Stimulated activated CD4-positive, alpha-beta T cell treated with anti-CD3 and anti-CD28 coated beads, TNF-alpha, amount 100 ng/mL, for 1 hour (primary cell): ENCODE measurements at places on chromosomes 11 and 22.

DNA sequence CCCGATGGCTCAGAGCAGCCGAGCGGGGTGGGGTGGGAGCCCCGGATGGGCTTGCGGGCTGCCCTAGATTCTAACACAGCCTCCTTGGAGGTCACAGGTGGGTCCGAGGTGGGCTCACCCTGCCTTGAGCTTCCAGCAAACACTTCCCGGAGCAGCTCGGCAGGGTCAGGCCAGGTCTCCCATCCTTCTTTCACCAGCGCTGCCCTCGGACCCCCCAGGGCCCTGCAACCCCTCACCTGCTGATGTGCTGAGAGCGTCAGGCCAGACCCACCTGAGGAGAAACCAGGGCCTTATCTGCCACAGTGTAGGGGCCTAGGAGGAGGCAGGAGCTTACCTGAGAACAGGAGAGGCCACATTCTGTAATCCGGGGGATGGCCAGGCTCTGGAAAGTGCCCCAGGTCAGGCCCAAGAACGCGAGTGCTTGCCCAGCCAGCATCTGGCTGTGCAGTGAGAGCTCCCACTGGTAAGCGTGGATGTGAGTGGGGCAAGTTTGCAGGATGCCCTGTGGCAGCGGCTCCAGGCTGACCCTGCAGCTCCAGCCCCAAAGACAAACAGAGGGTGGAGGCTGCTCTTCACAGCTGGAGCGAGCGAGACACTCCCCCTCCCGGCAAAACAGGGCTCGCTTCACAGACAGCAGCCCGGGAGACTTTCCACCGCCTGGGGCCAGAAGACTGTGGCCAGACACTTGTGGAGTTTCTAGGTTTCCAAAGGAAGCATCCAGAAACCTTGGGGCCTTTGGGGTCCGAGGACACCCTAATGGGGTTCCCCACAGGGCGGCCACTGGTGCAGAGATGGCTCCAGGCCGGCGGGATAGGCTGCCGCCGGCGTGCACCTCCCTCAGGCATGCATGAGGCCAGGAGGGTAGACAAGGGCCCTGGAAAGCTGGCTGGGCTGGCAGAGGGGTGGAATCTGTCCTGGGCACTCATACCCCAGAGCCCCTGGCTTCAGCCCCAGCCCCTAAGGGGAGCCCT is at the start of gene IL17REL:
Gene IL17REL, minus strand, starts transcription at position 555 of the 971 bp plus-strand sequence. Its CDS starts 119 bp downstream, at position 436.
- no peak for DNase-seq

DNA sequence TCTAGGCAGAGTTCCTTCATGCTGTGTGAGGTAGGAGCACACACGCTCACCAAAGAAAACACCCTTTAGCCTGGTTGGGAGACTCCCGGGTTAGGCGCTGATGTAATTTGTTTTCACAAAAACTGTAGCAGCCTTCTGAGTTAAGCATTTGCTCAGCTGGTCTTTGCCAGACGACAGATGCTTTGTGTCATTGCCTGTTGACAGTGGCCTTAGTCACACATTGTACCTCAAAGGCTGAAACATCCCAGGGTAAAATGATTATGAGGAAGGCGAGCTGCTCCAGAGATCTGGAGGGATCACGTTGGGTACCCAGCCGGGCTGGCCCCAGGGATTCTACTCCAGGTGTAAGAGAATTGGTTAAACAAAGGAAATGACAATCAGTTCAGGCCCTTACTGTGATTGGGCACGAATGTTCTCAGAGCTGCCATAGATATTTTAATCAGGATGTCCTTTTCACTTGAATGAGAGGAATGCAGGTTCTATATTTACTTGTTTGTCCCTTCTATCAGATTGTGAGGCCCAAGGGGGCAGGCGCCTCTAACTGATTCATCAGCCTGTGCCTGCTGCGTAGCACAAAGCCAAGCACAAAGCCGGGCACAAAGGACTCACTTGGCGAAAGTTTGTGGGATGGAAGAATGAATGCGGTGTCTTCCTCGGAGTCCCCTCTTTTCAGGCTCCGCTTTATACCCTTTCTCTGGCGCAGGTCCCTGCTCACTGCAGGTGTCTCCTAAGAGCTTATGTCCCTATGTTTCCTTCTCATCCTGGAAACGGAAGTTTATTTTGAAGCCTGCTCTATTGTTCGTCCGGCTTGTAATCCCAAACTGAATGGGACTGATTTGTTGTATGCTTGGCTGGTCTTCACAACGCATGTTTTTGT is 47.1 kb downstream of the ADM start:
- DNase-seq: no peak

DNA sequence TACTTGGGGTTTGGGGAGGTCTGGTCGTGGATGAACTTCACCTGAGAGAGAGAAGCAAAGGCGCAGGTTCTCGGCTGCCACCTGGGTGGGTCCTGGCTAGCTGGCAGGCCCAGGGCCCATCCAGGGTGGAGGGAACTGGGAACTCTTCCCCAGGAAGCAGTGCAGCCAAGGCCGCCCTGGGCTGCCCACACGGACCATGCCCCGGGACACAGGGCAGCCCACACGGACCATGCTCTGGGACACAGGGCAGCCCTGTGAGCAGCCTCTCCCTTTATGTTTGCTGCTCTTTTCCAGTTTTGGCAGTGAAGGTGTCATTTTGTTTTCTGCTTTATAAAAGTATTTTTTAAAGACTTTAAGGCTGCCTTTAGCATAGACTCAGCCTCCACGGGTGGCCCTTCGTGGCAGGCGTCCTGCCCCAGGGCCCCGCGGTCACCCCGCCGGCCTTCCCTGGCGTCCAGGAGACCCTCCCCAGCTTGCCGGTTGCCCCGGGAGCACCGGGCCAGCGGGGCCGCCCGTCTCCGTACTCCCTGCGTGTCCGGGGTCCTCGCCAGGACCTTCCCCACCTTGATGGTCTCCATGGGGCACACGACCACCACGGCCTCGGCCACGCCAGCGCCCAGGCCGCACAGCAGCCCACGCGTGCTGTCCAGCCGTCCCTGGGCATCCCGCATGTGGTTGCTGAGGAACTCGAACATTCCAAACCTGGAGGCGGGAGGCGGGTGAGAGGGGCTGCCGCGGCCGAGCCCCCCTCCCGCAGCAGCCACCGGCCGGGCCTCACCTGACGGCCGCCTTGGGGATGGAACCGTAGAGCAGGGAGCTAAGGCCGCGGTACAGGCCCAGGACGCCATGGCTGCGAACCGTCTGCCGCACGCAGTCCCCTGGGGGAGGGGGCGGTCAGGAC is 1.1 kb downstream of the SLC25A1 start:
- no peak for DNase-seq

- DNase-seq: no peak
Observed at GRCh38 chr11:110507328-110507727, 77.6 kb downstream of the FDX1 start.

GRCh38 chr11:13666708-13667107 is 1.8 kb upstream of the FAR1 start:
- DNase-seq: no peak

- no peak for DNase-seq
Observed at GRCh38 chr11:69355346-69355940, 61.5 kb downstream of the MYEOV start.

GRCh38 chr22:46355369-46355995 is 20.0 kb downstream of the TRMU start:
- DNase-seq: no peak

- no peak for DNase-seq
Observed at GRCh38 chr11:20634781-20635180, 34.6 kb upstream of the NELL1 start.

- DNase-seq: no peak
Observed at GRCh38 chr22:29907753-29908515, 25.0 kb downstream of the MTMR3 start.

DNA sequence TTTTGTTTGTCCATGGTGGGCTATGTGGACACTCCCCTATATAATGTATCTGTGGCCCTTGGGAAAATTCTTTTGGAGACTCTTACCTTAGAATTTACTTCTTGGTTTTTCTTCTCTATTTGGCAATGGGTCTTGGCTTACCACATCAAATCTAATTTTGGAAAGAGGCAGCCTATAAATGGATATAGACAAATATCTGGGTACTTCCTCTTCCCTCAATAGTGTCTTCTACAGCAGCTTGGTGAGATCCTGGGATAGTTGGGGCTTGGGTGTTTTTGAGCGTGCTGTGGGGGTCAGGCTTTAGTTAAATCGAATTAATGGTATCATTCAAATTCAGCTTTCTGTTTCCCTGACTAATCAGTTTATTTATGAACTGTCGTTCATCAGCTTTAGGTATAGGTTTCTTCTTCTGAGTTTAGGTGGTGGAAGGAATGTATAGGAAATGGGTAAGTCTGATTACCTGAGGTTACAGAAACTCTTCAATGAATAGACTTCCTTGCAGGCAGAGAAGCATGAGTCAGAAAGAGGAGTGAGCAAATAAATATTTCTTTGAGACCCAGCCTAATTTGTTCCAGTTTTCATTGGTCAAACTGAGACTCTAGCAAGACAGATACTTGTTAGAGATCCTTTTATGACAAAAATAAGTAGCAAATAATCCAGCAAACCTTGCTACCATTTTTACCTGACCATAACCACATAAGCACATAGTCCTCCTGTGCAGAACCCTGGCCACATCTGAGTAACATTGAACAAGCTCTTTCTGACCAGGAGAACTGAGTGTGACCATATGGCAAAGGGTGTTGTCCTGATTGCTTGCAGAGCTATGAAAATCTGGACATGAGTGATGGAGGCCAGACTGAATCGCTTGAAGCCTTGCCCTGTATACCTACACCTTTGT is 68.6 kb upstream of the SORL1-AS1 start:
- no peak for DNase-seq

DNA sequence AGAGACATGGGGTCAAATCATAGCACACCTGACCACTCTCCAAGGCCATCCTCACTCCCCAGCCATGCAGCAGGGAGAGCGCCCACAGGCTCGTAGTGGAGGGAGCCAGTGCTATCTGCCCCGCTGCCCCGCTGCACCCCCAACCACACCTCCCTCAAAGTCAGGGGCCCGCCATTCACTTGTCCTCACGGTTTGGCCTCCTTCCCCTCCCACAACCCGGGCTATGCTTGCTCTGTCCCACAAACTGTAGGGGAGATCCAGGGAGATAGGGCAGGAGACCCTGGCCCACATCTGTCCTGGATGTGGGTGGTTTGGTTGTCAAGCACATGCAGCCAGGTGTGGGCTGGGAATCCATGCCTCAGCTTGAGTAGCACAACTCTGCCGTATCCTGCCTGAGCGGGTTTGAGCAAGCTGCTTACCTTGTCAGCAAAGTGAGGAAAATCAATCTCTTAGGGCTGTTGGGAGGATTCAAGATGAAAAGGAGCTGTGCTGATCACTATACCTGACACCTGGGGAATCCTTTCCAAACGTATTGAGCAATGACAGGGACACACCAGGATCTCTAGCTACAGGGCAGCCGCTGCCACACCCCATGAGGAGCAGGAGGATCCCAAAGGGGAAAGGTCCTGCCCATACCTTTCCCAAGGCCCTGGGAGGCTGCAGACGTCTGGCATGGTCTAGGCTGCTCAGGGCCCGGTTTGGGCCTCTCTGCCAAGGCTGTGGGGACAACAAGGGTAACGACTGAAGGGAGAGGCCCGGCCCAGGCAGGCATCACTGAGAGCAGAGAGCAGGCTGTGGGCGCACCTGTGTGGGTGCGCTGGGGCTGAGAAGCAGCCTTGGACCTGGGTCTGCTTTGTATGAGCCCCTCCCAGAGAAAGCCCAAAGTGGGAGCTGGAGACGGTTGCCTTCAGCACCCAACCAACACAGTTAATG is 23.3 kb downstream of the KCNJ5 start:
- DNase-seq: no peak

DNA sequence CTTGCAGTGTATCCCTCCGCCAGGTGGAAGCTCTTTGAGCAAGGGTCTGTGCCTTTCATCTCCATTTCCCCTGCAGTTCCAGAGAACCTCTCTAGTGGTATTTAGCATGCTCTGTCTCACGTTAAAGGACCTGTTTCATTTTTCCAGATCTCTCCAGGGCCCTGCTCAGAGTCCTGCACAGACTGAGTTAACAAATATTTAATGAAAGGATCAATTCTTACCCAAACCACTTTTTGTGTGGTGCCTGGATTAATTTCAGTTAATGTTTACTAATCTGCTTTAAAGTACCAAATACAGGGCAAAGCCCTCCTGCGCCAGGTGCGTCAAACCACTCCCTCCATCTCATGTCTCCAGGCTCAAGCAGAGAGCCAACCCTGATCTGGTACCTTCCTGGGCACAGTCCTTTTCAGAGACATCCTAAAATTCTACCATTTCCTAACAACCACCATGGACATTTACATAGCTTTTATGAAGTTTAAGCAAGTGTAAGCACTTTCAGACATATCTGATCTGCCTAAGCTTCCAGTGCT is 18.7 kb upstream of the ACER3 start:
- no peak for DNase-seq

GRCh38 chr11:56331861-56332491 is 13.9 kb upstream of the OR8K1 start:
- no peak for DNase-seq

DNA sequence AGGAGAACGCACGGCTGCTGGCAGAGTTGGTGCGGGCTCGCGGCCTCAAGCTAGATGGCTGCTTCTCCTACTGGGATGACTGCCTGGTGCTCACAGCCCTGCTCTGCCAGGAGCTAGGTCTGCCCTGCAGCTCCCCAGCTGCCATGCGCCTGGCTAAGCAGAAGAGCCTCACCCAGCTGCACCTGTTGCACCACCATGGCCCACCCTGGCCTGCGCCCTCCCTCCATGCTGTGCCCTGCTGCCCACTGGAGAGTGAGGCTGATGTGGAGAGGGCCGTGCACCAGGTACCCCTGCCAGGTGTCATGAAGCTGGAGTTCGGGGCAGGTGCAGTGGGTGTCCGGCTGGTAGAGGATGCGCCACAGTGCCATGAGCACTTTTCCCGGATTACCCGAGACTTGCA is 4.8 kb upstream of the RPS6KB2 start:
- DNase-seq: no peak

- no peak for DNase-seq
Observed at GRCh38 chr11:83299681-83300080, 13.5 kb upstream of the CCDC90B start.

GRCh38 chr11:9208726-9209501 is 56.2 kb downstream of the DENND5A start:
- no peak for DNase-seq

DNA sequence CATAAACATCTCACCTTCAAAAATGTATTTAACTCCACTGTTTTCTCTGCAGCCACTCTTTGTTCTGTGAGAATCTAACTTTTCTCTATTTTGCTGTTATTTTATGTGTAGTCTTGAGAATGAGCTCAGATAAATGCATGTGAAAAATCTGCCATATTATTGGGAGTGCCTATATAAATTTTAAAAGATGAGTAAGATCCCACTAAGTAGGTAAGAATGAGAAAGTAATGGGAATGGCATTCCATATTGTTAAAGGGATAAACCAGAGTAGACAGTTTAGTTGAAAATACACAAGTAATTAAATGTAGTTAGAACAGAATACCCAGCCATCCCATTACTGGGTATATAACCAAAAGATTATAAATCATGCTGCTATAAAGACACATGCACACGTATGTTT is 817.2 kb downstream of the FAM181B start:
- DNase-seq: no peak

DNA sequence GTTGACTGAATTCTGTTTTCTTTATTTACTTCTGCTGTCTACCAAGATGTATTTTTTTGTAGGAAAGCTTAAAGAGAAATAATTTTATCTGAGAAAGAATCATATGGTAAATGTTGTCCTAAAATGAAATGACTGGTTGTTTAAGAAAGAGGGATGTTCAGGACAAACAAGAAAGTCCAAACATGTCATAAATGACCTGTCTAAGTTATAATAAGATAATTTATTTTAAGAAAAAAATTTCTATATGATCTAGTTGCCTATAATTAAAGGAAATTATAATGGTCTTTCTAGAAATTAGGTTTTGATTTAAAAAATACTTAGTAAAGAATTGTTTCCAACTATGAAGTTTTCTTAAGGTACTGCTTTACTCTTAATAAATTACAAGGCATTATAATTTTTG is 10.5 kb downstream of the SCGB2A2 start:
- no peak for DNase-seq
